ENCODE measurements at places on chromosomes 1 and 21.

DNA sequence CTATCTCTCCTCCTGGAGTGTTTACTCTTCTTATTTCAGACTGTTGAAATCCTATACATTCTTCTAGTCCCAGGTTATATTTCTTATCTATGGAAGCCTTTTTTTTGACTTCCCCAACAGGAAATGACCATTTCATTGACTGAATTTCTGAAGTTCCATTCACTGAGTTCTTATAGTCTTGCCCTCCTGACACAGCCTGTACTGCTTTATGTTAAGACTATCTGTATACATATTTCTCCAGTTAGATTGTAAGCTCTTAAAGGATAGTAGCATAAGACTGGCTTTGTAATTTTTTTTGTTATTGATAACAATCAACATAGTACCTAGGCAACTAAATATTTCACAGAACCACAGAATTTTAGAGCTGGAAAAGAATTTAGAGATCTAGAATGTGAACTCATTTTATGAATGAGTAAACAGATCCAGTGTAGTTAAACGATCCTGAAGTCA, 14.9 kb upstream of the MACF1 start:
- DNase-seq = no peak

GRCh38 chr1:119960501-119960900, 64.2 kb upstream of the ADAM30 start:
- no peak for DNase-seq

- no peak for DNase-seq
Measured at GRCh38 chr1:27727126-27727525, 1.4 kb downstream of the FAM76A start.

GRCh38 chr1:244216836-244217235, 165.8 kb downstream of the ZBTB18 start:
- DNase-seq = no peak

DNA sequence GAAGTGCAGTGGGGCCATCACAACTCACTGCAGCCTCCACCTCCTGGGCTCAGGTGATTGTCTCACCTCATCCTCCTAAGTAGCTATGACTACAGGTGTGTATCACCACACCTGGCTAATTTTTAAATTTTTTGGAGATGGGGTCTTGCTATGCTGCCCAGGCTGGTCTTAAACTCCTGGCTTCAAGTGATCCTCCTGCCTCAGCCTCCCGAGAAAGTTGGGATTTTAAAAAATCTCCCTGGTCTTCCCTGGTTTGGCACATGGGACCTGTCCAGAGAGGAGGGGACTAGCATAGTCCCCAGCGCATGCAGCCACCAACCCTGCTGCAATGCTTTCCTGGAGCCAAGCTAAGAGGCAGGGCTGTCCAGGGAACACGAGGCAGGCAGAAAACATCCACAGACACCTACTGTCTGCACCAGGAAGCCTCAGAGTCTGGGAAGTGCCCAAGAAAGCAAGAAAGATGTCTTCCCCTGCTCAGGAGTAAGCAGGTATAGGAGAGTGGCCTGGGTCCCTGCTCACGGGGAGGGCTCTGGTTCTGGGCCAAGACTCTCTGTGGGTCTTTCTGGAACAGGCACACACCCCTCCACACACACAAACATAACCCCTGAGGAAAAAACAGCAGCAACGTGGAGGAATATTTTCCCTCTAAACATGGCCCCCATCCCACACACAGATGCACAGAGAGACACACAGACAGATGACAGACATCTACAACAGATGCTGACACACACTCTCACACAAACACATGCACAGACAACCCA, 30.8 kb downstream of the ECE1 start:
- no peak for DNase-seq

- DNase-seq = no peak
Measured at GRCh38 chr1:148315071-148315811, 163.2 kb upstream of the NBPF11 start.

- DNase-seq = no peak
Measured at GRCh38 chr1:87123610-87124009, 205.1 kb upstream of the LMO4 start.

GRCh38 chr1:157673008-157673407, 27.6 kb downstream of the FCRL3 start:
- DNase-seq = no peak

GRCh38 chr21:15761507-15762100, 31.8 kb downstream of the USP25 start:
- no peak for DNase-seq

- DNase-seq = no peak
Measured at GRCh38 chr1:161080441-161081405, 8.6 kb downstream of the NECTIN4 start.

GRCh38 chr1:210259561-210259960, 27.0 kb downstream of the SERTAD4 start:
- DNase-seq = no peak

DNA sequence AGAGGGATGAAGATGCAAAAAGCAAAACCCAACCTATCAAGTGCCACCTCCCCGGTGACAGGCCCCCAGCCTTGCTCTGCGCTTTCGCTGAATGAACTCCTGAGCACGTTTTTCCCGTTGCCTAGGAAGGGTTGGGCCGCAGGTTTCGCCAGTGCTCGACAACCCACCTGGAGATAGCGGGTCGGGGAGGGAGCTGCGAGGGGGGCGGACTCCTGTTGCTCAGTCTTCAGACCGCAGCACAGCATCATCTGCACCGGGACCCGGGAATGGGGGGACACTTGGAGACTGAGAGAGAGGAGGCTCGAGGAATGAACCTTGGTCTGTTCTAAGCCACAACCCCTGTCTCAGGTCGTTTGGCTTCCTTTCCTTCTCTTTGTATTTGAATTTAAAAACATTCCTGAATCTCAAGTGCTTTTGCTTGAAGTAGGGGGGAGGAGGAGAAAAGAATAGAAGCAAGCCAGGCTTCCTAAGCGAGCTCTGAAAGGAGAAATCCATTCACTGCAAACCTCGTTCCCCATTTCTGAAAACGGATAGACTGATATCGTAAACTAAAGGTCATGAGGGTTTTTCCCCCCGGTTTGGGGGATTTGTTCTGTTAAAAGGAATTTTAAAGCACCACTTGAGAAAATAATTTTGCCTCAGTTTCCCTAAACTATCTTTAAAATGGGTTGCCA, 1.2 kb downstream of the AK5 start:
- no peak for DNase-seq

- DNase-seq = no peak
Measured at GRCh38 chr1:178847396-178847849, 23.5 kb downstream of the ANGPTL1 start.

GRCh38 chr1:90443354-90443753, 273.7 kb downstream of the BARHL2 start:
- no peak for DNase-seq

DNA sequence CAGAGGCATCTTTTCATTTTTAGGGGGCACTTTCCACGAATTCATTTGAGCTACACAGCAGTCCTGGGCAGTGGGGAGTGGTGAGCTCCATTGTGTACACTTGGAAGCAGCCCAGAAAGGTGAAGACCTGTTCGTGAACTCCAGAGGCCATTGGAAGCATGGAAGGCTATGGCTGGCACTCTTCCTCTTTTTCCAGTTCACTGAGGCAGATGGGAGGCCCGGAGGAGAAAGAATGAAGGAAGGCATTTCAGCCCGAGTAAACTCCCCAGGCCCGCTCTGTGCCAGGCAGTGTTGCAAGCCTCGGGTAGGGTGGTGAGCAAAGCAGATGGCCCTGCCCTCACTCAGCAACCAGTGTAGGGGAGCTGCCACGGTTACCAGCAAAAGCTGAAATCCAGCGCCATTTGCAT, 673 bp upstream of the DHCR24 start:
- no peak for DNase-seq

DNA sequence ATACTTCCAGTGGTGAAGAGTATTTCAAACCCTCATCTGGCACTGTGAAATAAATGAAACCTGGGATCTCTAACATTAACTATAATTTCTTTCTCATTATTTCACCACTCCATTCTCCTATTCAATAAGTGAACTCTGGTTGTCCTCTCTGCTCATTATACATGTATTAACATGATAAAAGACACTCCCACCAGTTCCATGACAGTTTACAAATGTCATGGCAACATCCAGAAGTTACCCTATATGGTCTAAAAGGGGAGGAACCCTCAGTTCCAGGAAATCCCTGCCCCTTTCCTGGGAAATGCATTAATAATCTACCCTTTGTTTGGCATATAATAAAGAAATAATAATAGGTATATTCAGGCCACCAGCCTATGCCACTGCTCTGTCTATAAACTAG, 62.7 kb upstream of the BRINP3 start:
- DNase-seq = no peak

DNA sequence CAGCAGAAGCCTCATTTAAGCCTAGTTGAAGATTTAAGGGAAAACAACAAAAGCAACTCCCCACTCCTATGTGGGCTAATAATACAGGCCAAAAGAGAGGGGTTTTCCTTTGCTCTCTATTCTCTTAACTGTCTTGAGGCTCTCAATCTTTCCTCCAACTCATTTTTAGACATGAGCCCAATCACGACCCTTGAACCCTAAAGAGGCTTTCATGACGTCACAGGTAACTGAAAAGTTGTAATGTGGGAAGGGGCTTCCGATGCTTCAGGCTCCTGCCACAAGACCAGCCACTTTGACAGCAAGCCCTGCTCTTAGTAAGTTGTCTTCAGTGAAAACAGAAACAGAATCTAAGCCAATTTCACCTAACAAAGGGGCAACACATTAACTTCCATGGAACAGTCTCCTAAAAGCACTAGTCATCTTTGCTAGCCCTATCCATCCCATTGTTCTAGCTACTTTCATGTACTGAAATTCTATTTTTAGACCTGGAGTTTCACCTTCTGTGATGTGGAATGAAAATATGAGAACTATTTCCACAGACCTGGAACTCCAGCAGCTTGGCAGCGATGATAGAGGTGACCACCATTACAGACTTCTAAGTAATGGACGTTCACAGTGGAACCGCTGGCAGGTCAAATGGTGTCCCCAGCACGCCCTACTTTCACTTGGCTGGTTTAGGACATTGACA, 36.3 kb downstream of the GPR161 start:
- no peak for DNase-seq

DNA sequence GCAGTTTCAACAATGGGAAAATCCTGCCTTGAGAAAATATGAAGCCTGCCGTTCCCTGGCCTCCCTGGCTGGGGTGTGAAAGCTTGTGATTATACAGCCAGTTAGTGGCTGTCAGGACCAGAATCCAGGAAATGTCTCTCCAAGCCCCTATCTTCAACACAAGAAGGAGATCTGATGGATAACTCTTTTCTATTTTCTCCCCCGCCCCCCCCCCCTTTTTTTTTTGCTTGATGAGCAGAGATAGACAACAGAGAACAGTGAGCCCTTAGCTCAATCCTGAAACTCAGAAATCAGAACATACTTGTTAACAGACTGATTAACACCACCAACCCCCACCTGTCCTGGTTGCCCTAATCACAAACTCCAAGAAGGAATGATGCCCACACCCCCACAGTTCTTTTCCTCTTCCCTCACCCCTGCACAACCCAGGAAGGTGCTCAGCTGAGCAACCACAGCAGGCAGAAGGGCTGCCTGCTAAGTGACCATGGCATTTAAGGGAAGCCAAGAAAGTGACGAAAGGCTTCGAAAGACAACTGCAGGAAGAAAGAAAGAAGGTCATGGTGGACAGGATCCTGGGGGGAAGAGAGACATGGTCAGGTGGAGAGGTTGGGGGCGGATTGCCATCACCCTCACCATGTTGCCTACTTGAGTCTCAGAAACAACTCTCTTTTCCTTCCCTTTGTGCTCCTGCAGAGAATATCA, 12.3 kb upstream of the DENND2D start:
- DNase-seq = no peak

DNA sequence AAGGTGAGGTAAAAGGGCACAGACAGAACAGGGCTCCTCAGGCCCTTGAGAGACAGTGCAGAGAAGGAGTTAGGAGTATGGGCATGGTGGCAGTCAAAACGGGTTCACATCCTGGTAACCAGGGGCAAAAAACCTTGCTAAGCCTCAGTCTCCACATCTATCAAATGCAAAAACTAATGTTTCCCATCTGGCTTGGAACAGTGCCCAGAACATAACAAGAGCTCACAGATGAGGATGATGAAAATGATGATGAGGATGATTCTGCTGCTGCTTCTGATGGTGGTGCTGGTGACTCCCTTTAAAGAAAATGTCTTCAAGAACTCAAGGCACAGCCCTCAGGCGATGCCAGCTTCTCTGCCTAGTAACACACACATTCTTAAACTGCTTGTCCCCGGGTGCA, 24.1 kb downstream of the HHIPL2 start:
- no peak for DNase-seq

DNA sequence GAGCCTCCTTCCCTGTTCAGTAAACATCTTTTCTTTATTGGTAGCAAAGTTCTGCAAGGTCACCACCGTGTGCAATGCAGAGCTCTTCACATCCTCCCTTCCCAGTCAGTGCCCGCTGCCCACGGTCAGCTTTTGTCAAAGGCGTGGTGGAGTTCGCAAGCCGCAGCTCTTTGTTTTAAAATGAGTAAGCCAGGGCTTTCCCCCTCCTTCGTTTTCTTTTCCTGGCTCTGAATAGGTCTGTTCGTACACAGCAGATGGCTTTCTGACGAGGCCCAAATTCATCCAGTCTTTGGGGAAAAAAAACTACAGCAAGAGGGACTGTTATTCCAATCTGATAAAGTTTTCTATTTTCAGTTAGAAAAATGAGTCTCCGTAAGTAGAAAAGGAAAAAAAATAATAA, 153.2 kb downstream of the LRIG2 start:
- peak; percentile 2 for DNase-seq

GRCh38 chr1:30879940-30880677, 28.4 kb downstream of the SDC3 start:
- DNase-seq = no peak

GRCh38 chr1:3323021-3323795, 131.3 kb upstream of the ARHGEF16 start:
- no peak for DNase-seq

DNA sequence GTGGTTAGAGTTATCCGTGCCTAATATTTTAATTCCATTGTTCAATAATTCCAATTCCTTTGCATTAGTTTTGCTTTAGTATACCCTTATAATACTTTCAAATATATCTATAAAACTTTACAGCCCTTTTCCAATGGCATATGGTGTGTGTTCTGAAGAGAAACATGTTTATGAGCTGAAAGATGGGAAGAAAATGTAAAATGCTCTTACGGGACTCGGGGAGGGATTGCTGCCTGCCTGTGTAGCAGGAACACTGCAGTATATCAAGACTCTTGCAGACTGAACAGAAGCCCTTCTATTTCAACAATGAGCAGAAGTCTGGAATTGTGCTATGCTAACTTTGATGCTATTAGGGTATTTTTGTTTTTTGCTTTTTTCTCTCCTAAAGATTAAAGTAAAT, 406.8 kb downstream of the PTBP2 start:
- no peak for DNase-seq

GRCh38 chr1:2175681-2176454, 18.7 kb downstream of the FAAP20 start:
- DNase-seq = no peak

- DNase-seq = no peak
Measured at GRCh38 chr1:36910886-36911540, 123.3 kb downstream of the GRIK3 start.

GRCh38 chr1:66503841-66504470, 30.0 kb upstream of the SGIP1 start:
- no peak for DNase-seq

DNA sequence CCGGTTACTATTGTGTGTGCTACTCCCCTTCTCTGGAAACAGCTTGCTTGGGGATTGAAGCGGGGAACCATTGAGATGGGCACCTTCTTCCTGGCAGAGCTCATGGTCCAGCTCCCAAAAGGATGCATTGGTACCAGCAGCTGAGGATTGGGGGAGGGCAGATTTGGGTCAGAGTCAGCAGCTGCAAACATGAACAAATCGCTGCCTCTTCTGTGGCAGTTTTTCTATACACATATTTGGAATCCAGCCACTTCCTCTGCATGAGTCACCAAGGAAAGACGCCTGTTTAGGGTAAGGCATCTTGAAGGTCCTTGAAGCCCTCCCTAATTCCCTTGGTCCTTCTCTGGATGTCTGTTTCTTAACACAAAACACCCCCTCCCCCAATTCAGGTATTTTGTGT, 104.7 kb downstream of the DAB1 start:
- DNase-seq = no peak

Data from stimulated activated CD8-positive, alpha-beta memory T cell treated with anti-CD3 and anti-CD28 coated beads, Interleukin-7, amount 100 ng/mL, for 48 hours (primary cell).